Camera-type eye (tissue), 1 donor: ENCODE measurements at places on chromosomes 5 and 9. TPM values are rescaled to one million over a fixed set of nuclear protein-coding genes. Genes with fewer than 3 reads are reported as not detected.

The BHMT2 gene
- total RNA-seq: 7.5 TPM

The SLC36A2 gene
- not detected for total RNA-seq

The ERMP1 gene
- 34.1 TPM for total RNA-seq

The HIGD2A gene
- total RNA-seq: 45.9 TPM

The DOLK gene
- 14.2 TPM for total RNA-seq

The TAL2 gene
- 12.0 TPM for total RNA-seq

The EIF4EBP3 gene
- total RNA-seq: 5.6 TPM

The SPINK5 gene
- total RNA-seq: 1.5 TPM

The TLE1 gene
- total RNA-seq: 54.0 TPM

The TAF11L12 gene
- total RNA-seq: not detected

The KDM4C gene
- total RNA-seq: 78.2 TPM

The ABLIM3 gene
- 13.1 TPM for total RNA-seq

The CYLC2 gene
- total RNA-seq: not detected

The MYMK gene
- total RNA-seq: 2.1 TPM

The AMACR gene
- 16.7 TPM for total RNA-seq

The HRH2 gene
- total RNA-seq: 1.8 TPM

The LECT2 gene
- not detected for total RNA-seq

The SVEP1 gene
- 27.3 TPM for total RNA-seq

The SMIM15 gene
- 44.6 TPM for total RNA-seq

The STC2 gene
- 48.9 TPM for total RNA-seq

The CATSPER3 gene
- total RNA-seq: not detected

The PCDHB10 gene
- total RNA-seq: 12.9 TPM

The PCDHB11 gene
- total RNA-seq: 9.5 TPM

The MAMDC2 gene
- total RNA-seq: 20.3 TPM

The CDH12 gene
- total RNA-seq: 22.5 TPM

The POLR3G gene
- total RNA-seq: 2.7 TPM

The SLC1A3 gene
- total RNA-seq: 183 TPM

The OR2S2 gene
- not detected for total RNA-seq

The ADAMTS19 gene
- 36.0 TPM for total RNA-seq

The CEP120 gene
- total RNA-seq: 37.5 TPM

The PAEP gene
- not detected for total RNA-seq

The FRMD3 gene
- total RNA-seq: 32.1 TPM

The PCDHA9 gene
- 4.6 TPM for total RNA-seq

The ANKS6 gene
- 17.0 TPM for total RNA-seq

The NTRK2 gene
- 70.8 TPM for total RNA-seq

The CMYA5 gene
- 39.5 TPM for total RNA-seq

The TMEM252 gene
- not detected for total RNA-seq

The TNFSF15 gene
- total RNA-seq: 1.0 TPM

The GLDC gene
- 18.4 TPM for total RNA-seq
